NCI-H526 (cell line): ENCODE measurements at places on chromosomes 1 and 21.
A peak's percentile ranks its signal among the peaks of the same experiment; 100 is the strongest.

GRCh38 chr1:64093941-64094340 lies 109.5 kb upstream of the UBE2U start:
- DNase-seq: no peak

DNA sequence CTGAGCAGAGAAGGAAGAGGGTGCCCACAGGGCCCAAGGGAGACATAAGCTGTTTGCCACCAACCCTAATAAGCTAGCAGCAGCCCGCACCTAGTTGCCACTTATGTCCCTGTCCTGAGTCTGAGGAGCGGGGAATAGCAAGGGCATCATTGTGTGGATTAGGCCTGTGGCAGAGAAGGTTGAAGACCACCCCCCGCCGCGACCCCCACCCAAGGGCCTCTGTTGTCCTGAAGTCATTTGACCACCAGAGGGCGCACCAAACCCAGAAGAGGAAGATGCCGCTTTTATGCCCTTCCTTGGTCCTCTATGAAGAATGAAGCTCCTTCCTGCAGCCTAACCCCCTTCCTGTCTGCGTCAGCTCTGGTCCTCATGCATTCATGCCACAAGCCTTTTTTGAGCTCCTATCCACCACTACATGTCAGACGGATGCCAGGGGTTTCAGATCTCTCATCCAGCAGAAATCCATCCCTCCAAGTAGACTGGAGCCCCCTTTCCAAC lies 16.6 kb downstream of the RHBG start:
- DNase-seq: peak; percentile 97

DNA sequence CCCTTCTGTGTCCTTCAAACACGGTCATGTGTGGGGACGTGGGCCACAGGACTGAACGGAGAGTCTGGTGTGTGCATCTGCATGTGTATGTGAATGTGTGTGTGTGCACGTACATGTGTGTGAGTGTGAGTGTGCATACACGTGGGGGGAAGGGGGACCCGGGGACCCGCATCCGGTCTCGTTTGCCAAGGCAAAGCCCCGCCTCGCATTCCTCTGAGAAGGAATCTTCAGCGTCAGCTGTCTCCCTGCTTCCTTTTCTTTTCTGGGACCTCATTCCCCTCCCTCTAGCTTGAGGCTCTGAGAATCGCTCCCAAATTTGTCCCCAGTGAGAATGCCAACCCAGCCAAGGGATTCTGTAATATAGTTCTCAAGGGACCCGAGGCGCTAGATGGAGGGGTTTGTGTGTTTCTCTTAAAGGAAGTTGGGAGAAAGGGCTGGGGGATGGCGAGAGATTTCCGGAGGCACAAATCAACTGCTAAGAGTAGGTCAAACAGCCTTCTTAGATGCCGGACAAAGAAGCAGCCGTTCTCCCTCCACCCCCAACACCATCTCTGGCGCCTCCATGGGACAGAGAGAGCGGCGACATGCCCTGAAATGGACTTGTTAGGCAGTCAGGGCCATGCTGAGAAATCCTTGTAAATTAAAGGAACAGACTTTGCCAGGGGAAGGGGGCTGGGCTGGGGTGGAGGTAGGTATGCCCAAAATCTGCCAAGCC lies 6.6 kb downstream of the IFFO2 start:
- DNase-seq: no peak

GRCh38 chr21:32993894-32994293 lies 31.8 kb upstream of the OLIG2 start:
- DNase-seq: no peak

- peak; percentile 90 for DNase-seq
Measured at GRCh38 chr1:58249737-58250586, 296.6 kb downstream of the OMA1 start.

DNA sequence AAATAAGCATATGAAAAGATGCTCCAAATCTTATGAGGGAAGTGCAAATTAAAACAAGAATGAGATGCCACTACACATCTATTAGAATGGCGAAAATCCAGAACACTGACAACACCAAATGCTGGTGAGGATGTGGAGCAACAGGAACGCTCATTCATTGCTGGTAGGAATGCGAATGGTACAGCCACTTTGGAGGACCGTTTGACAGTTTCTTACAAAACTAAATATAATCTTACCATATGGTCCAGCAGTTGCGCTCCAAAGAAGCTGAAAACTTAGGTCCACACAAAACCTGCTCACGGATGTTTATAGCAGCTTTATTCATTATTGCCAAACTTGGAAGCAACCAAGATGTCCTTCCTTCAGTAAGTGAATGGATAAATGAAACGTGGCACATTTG lies 50.3 kb downstream of the POFUT2 start:
- DNase-seq: no peak

- DNase-seq: no peak
Measured at GRCh38 chr1:99539131-99539530, 106.8 kb upstream of the PALMD start.

DNA sequence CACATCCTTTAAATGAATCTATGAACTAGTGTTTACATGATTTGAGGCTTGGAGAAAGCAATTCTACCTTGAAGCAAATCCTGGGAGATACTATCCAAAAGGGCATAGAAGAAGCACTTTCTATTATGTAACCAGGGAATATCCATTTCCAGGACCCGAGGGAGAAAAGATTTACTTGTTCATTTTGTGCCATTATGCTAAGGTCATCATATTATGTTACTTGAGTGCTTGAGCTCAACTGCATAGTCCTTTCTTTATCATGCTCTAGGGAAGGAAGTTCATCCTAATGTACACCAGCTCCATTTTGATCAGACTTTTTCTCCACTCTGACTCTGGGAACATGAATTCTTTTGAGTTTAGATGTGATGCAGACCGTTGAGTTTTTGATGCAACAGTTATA lies 188.6 kb upstream of the SNX7 start:
- DNase-seq: no peak

DNA sequence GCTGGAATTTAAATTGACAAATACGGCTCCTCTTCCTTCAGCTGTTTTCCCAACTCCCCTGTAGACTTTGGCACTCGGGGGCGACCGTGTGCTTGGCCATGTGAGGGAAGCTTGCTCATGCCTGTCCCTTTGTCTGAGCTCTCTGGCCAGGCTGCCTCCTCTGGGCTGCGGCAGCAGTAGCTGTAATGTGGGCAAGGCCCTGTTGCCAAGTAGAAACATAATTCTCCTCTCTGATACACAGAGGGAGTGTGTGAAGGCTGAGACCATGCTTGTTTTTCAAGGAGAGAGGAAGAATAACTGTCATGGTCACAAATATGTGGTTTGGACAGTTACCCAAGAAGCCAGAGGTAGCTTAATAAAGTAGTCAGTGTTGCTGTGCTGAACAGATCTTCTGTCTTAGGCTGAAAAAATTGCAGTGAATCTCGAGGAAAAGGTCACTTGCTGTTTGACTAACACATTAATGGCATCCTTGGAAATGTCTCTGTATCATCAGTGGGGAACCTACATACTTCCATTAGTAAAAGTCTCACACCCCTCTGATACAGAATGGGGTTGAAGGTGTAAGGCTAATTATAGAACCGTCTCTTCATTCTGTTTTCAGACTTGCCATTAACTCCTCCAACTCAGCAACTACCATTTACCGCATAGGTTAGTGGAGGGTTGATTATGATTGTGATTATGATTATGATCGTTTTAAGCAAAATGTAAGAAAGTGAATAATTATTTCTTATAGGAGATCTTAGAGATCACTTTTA lies 94.6 kb downstream of the TGFB2 start:
- no peak for DNase-seq

GRCh38 chr1:156882543-156882942 lies 11.0 kb upstream of the PEAR1 start:
- no peak for DNase-seq

DNA sequence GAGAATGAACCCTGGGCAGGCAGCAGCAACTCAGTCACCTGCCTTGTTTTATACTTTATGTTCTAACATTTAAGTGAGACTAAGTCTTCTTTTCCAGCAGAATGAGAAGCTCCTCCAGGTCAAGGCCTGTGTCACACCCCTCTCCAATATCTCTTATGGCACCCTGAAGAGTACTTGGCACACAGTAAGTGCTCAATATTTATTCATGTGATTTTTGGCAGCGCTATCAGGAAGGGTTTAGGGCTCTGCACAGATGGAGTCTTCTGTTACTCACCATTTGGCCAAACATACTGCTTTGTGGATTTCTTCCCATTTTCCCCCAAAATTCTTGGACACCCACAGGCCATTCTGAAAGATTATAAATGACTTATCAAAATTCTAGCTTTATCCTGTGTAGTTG lies 43.8 kb upstream of the MYBPHL start:
- DNase-seq: no peak

DNA sequence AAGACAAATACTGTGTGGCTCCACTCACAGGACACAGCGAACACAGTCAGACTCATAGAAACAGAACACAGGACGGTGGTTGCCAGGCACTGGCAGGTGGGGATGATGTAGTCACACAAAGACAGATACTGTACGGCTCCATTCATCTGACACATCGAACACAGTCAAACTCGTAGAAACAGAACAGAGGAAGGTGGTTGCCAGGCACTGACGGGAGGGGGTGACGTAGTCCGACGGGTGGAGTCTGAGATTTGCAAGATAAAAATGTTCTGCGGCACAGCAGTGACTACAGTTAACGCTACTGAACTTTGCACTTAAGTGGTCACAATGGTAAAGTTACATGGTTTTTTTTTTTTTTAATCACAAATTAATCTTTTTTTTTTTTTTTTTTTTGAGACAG lies 18.7 kb downstream of the C21orf58 start:
- no peak for DNase-seq

DNA sequence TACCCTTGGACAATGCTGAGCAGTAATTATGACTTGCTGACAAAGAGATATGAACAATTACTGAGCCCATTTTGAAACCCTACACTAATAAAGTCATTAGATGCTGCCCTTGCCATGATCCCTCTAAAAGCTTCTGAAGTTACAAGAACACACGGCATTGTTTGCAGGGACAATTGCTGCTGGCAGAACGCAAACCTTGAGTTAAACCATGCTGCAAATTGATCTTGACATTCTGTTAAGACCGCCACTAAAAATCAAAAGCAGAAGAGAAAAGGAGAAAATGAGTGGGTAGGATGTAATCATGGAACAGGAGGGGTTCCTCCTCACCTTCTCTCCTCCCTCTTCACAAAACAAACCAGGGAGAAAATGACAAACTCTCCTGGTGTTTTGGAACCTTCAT lies 136.2 kb upstream of the DMRTA2 start:
- DNase-seq: no peak

DNA sequence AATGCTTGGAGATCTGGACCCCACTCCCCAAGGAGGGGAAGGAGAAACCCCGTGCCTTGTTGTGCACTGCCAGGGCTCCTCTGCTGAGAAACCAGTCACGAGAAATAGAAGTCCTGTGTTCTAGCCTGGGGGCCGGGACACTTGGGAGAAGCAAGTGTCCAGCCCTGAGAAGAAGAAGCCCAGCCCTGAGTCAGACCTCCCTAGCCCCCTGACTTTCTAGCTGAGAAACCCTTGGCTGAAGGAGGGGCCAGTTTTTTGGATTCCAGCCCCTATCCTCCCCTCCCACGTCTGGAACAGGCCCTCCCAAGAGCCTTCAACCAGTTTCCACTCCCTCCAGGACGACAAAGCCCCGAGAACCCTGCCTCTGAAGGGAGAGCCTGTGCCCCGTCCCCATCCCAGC lies 100.5 kb downstream of the NAV1 start:
- no peak for DNase-seq

GRCh38 chr1:202117898-202118371 lies 4.8 kb upstream of the GPR37L1 start:
- no peak for DNase-seq

- no peak for DNase-seq
Measured at GRCh38 chr1:209546390-209547085, 37.0 kb upstream of the CAMK1G start.

- DNase-seq: no peak
Measured at GRCh38 chr1:231931846-231932454, 305.4 kb downstream of the DISC1 start.

DNA sequence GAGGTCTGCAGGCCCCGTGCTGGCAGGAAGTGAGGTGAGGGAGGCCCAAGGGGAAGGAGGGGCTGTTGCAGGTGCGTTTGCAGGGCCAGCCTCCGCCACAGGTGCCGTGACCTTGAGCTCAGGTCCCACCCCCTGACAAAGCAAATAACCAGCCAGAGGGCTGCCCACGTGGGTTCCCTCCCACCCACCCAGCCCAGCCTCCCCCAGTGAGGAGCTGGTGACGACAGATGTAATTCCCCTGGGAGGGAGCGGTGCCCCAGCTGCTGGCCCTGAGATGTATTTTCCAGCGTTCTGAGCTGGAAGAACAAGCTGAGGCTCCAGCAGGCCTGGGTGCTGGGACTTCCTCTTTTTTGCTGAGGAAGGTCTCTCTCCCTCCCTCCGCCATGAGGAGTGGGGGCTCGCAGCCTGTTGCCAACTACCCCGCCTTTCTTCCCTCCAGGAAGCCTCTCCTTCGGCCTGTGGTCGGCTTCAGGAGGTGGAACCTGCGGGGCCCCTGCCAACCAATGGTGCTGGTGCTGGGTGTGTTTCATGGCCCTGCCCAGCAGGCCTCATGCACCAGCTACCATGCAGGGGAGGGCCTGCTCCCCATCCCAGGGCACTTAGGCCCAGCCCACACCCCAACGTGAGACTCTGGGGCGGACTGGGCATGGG lies 153.2 kb downstream of the PRDM16 start:
- no peak for DNase-seq

DNA sequence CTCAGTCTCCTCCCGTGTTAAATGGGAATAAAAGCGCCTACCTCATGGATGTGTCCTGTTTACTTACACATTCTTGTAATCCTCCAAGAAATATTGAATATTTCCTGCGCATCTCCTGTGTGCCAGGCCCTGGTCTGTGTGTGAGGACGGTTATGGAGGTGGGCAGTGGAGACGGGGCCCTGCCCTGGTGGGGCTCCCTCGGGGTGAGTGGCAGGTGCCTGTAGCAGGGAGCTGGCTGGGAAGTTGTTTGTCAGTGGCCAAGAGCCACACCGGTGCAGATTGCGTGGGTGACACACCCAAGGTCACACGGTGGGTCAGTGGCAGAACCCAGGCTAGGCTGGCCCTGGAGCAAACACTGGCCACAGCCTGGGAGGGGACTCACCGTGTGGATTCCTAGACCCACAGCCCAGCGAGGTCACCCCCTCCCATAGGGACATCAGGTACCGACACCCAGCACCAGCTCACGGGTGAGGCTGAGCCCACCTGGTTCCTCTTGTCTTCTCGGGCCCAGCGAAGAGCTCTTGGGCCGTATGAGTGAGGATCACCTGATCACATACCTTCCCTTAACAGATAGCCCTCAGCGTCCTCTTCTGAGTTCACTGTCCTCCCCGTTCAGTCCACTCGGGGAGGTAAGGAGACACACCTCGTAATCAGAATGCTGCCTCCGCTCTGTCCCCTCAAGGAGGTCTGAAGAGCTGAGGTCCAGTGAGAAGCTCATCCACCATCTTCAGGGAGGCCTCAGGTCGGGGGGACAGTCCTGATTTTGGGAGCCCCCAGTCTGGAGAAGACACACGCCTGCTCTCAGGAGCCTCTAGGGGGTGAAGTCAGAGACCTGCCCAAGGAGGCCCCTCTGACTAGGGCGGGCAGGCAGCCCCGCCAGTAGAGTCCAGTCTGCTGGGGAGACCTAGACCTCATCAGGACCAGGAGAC lies 349.6 kb downstream of the MATN1 start:
- DNase-seq: no peak

GRCh38 chr1:57473448-57473847 lies 49.6 kb upstream of the DAB1 start:
- no peak for DNase-seq

GRCh38 chr1:21034725-21035628 lies 141.7 kb downstream of the EIF4G3 start:
- no peak for DNase-seq
